Stimulated activated CD4-positive, alpha-beta T cell treated with anti-CD3 and anti-CD28 coated beads, Interleukin-15, amount 100 ng/mL, for 24 hours (primary cell): ENCODE measurements at places on chromosomes 16 and 17.

DNA sequence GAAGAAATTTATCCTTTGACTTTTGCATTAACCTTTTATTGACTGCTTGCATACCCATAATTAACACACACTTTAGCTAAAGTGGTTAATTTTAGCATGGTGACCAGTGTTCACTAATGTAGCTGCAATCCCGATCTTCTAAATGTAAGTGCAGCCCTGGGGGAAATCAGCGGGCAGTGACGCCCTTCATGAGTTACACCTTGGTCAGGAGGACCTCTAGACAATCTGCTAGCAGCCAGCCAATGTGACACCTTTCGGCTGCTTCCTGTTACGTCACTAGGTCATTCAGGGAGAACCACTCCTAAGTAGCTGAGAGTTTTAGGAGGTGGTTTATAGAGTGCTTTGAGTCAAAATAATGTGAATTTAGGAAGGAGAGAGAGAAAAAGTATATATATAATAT, 180.5 kb downstream of the IRX3 start:
- no peak for DNase-seq

DNA sequence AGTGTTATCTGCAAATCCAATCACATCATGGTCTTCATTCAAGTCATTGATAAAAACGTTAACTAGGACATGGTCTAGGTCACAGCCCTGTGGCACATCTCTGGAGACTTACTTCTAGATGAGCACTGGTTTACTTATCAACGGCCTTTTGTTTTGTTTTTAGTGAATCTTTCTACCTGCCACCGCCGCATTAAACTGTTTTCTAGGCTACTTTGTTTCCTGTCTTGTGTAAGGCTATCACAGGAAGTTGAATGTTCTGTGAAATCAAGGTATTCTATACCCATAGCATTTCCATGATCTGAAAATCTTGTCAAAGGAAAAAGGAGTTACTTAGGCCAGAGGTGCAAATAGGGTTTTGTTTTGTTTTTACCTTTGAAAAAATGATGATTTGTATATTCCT, 26.9 kb downstream of the SOCS3 start:
- no peak for DNase-seq

DNA sequence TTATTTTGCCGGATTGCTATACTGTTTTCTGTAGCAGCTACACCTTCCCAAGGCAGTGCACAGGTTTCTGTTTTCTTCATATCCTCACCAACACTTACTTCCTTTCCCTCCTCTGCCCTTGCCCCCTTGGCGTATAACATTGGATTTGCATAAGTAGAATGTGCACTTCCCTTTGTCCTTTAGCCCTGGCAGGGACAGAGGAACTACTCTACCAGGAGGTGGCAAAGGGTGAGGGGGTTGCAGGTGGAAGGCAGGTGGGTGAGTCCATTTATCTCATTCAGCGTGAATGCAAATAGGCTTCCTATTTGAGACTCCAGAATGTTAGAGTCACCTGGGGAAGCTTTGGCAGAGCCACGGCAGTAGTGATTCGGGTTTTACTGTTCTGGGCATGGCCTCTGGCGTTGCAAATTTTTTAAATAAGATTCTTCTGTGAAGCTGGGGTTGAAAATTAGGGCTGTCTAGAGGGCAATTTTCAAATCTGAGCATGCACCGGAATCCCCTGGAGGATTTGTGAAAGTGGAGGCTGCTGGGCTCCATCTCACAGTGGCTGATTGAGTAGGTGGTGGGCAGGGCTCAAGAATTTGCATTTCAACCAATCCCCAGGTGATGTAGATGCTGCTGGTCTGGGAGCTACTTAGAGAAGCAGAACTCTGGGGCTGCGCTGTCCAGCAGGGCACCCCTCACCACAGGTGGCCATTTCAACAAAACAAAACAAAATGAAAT, 84.7 kb downstream of the PLCG2 start:
- no peak for DNase-seq

DNA sequence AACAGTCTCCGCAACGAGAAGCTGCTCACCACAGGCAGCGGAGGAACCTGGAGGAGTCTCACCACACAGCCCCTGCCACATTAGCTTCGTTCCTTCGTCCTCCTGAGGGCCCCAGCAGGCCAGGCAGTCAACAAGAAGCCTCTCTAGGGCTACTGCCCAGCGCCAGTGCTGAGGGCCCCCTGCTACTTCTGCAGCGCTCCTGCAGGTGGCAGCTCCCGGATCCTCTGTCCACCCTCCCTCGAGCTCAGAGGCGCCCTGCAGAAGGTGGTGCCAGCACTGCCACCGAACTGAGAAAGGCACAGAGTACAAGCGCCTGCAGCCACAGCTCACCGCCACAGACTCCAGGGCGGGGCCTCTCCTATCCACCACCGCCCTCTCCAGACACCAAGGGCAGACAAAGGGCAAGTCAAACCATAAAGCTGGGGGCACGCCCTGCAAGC, 27.3 kb downstream of the KDM8 start:
- peak; percentile 74 for DNase-seq

DNA sequence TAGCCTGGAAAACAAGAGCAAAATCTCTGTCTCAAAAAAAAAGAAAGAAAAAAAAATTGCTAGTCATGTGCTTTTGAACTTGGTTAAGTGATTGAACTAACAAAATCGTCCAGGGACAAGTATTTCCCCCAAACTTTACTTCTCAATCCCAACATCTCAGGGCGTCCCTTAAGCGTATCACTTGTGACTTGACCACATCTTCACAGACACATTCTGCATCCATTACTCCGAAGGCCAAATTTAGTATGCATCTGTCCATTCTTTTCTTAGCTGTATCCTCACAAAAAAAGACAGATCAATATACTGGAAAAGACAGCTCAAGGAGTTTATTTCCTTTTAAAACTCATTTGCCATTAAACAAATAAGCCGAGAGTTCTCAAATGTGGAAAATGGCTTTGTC, 5.9 kb upstream of the JPT1 start:
- no peak for DNase-seq

DNA sequence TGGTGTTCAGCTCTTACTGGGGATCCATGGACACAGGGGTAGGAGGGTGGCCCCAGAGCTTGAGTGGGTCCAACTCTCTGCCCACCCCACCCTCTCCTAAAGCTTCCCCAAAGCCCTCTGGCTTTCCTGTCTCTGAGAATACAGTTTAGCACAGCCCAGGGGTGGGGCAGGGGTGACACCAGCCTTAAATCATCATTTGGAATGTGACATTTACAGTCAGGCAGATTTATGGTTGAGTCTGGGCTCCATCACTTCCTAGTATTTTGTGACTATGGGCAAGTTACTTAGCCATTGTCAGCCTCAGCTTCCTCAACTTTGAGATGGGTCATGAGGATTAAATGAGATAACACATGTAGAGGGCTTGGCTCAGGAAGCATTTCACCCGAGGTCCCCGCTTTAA, 193.1 kb upstream of the IRX6 start:
- no peak for DNase-seq

DNA sequence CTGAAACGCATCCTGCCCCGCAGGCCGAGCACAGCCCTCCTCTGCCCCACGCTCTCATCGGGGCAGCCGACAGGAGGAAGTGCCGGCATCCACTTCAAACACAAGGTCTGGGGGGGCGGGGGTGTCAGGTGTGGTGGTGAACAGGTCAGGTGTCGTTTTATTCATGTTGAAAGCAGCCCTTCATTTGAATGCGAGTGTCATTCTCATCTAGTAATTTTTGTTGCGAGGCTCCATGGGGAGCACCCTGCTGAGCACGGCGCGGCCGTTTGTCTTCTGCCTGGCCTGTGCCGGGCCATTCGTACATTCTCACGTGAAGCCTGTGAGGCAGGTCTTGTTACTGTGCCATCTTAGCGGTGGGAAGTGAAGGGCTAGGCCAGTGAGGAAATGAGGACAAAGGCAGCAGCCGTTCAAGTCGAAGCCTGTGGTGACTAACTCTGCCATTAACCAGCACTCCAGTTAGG, 1.9 kb downstream of the ACSF3 start:
- no peak for DNase-seq

DNA sequence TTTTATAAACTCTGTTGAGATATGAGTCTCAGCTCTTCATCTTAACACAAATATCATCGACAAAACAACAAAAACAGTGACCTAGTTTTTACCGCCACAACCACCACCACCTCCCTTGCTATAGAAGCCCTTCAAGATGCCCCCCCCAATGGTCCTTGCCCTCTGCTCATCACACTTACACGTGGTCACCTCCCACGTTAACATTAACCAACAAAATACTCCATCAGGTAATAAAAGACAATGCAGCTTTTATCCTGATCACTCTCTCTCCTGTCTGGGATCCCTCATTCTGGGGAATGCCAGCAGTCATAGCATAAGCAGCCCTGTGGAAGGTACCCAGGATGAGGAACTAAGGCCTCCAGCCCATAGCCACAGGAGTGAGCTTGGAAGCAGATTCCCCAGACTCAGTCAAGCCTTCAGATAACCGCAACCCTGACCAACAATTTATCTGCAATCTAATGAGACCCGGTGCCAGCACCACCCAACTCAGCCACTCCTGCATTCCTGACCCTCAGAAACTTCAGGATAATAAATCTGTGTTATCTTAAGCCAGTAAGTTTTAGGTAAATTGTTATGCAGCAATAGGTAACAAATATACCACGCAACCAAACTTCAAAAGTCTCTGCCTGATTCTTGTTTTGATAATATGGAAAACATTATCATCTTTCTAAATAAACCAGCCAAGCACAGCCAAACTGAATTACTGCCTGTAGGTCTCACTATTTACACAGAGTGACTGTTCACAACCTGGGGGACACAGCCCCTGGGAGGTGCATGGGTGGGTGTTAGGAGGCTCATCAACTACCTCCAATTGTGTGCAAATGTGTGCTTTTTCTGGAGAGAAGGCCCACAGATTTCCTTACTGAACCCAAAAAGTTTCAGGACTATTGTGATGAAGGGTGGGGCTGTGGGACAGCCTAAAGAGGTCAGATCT, 6.1 kb downstream of the PECAM1 start:
- no peak for DNase-seq

DNA sequence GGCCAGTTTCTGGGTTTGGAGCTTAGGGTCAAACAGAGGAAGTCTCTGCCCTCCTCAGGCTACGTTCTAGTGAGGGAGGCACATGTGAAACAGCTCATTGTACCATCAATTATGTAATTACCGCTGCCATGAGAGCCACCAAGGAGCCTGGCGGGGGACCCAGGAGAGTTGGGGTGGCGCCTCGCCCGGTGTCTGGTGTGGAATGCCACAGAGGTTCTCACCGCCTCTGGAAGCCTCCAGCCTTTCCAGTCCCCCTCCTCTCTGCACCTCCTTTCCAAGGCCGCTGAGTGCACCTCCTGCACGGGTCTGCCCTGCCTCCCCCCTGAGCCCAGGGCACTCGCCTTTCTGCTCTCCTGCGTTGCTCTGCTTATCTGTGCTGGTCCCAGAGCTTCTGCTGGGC, 51.4 kb downstream of the SREBF1 start:
- DNase-seq: no peak

- no peak for DNase-seq
Measured at GRCh38 chr16:31130899-31131298, 4.6 kb downstream of the PRSS8 start.

DNA sequence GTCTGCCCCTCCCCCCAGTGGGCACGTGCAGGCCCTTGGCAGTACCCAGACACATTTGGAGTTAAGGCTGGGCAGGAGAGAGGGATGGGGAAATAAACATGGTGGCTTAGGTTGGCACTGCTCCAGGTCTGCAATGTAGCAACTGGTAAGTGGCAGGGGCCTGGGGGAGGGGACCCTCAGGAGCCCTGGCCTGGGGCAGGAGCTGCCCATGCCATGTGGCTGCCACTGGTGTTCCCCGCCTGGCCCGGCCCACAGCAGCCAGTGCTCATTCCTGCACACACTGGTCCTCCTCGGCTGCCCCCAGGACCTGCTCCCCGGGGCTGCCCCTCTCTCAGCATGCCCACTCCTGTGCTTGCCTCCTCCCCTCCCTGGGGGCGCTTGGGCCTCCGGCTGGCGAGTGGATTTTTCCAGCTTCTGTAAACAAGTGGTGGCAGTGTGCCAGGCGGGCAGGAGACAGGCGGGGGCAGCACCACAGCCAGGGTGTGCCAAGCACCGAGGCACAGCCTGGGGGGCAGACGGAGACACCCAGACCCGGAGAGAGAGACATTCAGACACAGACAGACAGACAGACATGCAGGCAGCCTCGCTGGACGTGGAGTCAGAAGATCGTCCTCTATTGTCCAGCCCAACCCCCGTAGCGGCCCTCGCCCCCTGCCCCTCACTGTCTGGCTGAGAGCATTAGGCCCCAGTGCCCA, 9.4 kb downstream of the THRA start:
- no peak for DNase-seq

DNA sequence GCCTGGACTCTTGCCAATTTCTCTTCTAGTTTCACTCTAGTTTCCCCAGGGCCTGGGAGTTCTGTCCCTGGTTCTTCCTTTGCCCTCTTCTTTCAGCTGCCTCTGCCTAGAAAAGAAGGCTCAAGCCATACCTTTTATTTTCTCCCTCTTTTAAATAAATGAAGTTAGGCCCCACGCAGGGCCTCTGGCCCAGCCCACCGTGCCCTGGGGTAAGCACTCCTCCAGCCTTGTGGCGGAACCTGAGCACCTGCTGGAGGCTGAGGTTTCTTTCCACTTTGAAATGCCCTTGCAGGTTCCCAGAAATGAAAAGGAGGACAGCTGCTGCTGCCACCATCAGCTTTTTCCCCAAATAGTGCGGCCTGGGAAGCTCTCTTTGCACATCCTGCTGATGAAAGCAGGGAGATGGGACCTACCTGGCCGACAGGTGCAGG, 139.4 kb downstream of the CCDC182 start:
- DNase-seq: no peak

- DNase-seq: no peak
Measured at GRCh38 chr17:55777471-55777971, 26.7 kb downstream of the PCTP start.

- DNase-seq: no peak
Measured at GRCh38 chr16:65153365-65154105, 31.7 kb upstream of the CDH11 start.

- DNase-seq: peak; percentile 32
Measured at GRCh38 chr17:63537991-63538692, 12.1 kb upstream of the DCAF7 start.

DNA sequence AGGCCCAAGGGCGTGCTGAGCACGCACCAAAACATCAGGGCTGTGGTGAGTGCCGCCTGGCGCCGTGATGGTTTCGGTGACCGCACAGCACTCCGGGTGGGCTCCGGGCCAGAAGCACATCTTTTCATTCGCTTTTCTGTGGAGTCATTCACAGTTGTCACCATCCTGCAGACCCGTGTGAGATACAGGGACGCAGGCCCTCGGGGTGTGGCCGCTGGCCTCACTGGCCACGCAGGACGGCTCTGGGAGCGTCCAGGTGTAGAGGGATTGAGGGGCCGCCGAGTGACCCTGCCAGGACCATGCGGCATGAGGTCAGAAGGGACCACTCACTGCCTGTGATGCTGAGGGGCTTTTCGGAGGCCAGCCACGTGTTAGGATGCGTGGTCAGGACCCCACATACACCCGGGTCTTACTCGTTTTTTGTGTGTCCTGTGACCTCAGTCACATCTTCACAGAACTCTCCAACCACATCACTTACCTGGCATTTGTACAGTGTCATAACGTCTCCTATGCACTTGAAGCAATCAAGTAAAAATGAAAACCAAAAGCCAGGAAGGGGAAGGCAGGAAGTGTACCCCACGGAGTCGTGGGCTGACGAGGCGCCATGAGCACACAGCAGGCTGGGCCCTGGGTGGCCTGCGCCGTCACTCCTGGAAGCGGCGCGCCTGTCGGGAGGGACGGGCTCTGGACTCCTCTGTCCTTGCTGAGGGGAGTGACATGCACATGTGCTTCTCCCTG, 7.8 kb downstream of the ACSF3 start:
- DNase-seq: no peak

- no peak for DNase-seq
Measured at GRCh38 chr16:65181071-65181561, 59.3 kb upstream of the CDH11 start.
